ENCODE measurements at places on chromosomes 7 and 10. TPM values are rescaled to one million over a fixed set of nuclear protein-coding genes. Genes with fewer than 3 reads are reported as not detected.

- DNase-seq, result peak; percentile 59
Observed at GRCh38 chr7:74454021-74454924, 567 bp downstream of the GTF2IRD1 start.

The TET1 gene
- total RNA-seq, result 31.6 TPM

The OR6B1 gene
- not detected for total RNA-seq

DNA sequence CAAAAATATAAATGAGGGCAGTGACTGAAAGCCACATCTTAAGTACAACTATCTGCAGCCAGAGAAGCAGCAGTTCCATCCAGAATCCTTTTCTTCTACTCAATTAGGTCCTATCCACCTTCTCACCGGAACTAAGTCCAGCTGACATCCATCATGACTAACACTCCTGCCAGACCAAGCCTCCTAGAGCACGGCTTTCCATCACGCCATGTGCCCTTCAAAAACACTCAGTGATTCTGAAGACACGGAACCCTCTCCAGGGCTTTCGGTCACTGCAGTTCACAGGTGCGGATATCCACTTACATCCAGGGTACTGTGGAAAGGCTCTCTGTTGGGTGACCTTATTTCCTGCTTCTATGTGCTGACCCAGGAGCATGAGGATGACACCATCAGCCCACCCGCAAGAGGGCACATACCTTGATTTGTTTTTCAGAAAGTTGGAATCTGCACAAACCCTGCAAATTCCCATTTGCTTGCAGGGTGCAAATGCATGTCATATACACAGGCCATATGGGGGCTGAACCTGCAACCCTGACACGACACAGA is 64.3 kb downstream of the FAM171A1 start:
- no peak for DNase-seq

- DNase-seq, result no peak
Observed at GRCh38 chr7:93053949-93054943, 63.5 kb downstream of the SAMD9 start.

DNA sequence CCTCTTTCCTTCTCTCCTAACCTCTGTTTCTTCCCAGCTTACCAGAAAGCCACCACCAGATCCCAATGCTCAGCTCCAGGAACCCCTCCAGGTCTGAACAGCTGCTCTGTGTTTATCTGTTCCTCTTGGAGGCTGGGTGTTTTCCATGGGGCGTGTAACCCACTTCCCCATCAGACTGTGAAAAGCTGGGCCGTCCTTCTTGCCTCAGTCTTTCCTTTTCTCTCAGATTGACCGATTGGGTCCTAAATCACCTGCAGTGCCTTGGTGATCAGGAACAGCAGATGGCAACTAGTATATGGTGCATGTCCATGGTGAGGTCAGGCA is 4.8 kb downstream of the SH3PXD2A start:
- no peak for DNase-seq

DNA sequence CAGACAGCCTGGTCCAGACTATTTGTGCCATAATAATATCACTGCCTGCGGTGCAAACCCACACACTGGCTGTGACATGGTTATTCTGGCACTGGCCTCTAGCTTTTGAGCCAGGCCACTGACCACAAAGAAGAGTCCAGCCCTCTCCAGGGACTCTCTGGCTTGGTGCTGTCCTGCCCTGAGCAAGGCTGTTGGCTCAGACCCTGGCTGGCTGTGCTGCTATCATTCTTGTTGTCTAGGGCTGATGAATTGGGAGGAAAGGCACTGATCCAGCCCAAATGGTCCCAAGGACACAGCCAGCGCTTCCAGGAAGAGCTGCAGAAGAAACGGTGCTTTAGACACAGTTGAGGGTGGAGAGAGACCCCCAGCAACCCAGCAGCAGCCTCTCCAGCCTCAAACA is 80.8 kb downstream of the TMEM130 start:
- DNase-seq, result no peak

GRCh38 chr7:100471021-100471420 is 7.0 kb upstream of the SPACDR start:
- DNase-seq, result no peak

The RET gene
- 34.7 TPM for total RNA-seq

The KLF14 gene
- not detected for total RNA-seq

DNA sequence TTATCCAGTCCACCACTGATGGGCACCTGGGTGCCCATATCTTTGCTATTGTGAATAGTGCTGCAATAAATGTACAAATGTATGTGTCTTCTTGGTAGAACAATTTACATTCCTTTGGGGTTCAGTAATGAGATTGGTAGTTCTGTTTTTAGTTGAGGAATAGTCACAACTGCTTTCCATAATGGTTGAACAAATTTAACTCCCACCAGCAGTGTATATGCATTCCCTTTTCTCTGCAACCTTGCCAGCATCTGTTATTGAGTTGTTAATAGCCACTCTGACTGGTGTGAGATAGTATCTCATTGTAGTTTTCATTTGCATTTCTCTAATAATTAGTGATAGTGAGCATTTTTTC is 27.8 kb downstream of the COA1 start:
- no peak for DNase-seq

DNA sequence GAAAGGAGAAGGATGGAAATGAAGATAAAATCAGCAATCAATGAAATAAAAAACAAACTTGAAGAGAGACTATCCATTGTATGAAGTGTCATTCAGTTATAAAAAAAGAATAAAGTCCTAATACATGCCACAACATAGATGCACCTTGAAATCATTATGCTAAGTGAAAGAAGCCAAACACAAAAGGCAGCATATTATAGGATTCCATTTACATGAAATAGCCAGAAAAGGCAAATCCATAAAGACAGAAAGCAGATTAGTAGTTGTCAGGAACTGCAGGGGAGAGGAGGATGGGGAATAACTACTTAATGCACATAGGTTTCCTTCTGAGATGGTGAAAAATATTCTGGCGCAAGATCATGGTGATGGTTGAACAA is 6.6 kb upstream of the PON1 start:
- no peak for DNase-seq

GRCh38 chr10:93954299-93954698 is 39.4 kb upstream of the PLCE1 start:
- no peak for DNase-seq

DNA sequence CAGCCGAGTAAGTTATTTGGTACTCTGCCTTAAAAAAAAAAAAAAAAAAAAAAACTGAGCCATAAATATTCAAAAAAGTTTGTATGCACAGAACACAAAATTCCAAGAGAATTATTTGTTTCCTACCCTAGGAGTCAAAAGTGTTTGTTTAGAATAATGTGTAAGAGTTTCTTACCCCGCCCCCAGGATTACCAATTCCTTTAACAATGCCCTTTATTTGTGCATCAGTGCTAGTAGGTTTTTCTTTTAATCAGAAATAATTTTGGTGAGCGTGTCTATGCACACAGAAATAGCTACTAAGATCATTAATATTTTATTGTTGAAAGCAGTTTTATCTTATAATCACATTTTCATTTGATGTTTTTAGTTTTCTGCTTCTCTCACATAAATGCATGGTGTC is 374.6 kb downstream of the DPP6 start:
- DNase-seq, result no peak

- DNase-seq, result no peak
Observed at GRCh38 chr10:93224005-93224779, 150.5 kb downstream of the CYP26A1 start.

GRCh38 chr7:128933180-128933891 is 4.4 kb upstream of the IRF5 start:
- DNase-seq, result no peak

The DRGX gene
- total RNA-seq, result 65.2 TPM

The CFTR gene
- not detected for total RNA-seq

DNA sequence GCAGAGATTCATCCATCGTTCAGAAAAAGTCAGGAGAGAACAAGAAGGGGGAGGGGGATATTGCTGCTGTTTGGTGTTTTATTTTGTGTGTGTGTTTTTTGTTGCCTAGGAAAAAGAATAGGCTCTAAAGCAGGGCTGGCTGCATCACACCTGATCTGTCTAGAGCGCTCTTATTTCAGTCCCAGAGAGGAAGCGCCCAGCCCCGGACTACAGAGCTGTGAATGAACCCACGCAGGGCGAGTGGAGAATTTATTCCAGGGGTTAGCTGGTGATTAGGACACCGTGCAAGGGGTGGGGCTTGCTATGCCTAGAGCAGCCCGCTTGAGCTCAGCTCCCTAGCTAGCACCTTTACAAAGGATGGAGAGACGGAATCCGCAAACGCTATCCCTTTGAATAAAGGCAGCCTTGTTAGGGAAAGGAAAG is 621 bp upstream of the FAM13C start:
- DNase-seq, result peak; percentile 50

DNA sequence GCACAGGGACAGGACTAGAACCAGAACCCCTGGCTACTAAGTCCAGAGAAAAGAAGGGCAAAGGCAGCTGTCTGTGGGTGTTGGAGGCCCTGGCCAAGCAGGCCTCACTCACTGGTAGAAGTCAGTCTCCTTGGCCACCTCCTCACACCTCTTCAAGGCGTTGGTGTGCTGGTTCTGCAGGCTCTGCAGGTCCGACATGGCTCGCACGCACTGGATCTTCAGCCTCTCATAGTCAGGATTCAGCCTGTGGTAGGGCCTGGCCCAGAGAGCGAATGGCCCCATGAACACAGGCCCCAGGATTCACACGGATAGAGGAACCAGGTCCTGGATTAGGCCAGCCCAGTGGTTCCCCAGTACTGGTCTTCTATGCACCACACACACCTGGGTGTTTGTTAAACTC is 72.4 kb downstream of the DLG5 start:
- DNase-seq, result no peak

The LLCFC1 gene
- not detected for total RNA-seq

DNA sequence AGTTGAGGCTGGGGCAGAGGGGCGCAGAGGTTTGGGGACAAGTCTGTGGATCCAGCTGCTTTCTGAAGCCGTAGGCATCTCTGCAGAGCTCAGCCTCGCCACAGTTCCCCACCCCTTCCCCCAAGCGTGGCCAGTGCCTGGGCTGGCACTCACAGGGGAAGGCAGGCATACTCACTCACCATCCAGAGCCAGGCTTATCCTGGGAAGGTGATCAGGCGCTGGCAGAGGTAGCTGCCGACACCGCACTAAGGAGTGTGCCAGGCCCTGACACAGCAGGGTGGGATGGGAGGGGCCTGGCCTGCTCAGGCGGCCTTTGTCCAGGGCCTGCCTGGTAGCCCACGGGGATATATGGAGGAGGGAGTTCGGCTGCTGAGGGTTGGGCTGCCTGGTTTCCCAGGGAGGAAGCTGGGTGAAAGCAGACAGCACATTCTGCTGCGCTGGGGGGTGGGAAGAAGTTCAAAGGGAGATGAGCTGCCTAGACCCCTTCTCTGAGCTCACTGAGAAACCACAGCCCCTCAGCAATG is 15.9 kb downstream of the VSIR start:
- no peak for DNase-seq

GRCh38 chr7:92794391-92794790 is 42.0 kb downstream of the CDK6 start:
- no peak for DNase-seq

- DNase-seq, result no peak
Observed at GRCh38 chr10:50892467-50892866, 7.0 kb upstream of the A1CF start.

The GIMAP6 gene
- not detected for total RNA-seq

GRCh38 chr7:15820319-15820718 is 133.8 kb upstream of the MEOX2 start:
- DNase-seq, result no peak

All from glutamatergic neuron (in vitro differentiated cells).